Activated CD8-positive, alpha-beta memory T cell treated with anti-CD3 and anti-CD28 coated beads for 1 hour (primary cell): ENCODE measurements at places on chromosomes 3 and 15.

GRCh38 chr15:27095886-27096624 lies 125.1 kb downstream of the GABRG3 start:
- DNase-seq, result no peak

DNA sequence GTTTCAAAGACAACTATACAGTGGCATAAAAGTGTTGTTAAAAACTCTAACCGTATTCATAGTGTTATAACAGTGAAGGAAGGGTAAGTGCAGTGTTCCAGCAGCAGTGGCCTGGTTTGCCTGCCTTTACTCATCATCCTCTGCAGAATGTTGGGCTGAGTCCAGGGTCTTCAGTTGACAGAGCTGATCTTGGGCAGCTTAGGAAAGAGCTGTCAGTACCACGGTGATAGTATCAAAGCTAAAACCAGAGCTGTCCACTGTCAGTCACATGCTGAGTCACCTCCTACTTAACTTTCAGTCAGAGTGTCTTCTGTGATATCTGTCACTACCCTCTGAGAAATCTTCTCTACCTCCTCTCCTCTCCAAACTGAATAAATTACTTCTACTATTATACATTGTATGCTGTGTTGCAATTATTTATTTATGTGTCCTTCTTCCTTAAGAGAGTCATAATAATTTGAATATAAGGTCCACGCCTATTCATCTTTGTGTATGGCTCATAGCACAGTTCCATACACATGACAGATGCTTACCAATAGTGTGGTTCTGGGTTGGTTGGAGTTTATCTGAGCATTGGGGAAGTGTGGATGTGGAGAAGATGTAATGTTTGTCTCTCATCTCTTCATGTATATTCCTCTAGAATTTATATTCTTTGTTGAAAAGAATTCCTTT lies 242.1 kb downstream of the ZIC1 start:
- no peak for DNase-seq

- no peak for DNase-seq
Measured at GRCh38 chr15:101035611-101036010, 116.5 kb downstream of the LRRK1 start.

GRCh38 chr15:26023691-26024090 lies 160.6 kb upstream of the ATP10A start:
- no peak for DNase-seq

- DNase-seq, result no peak
Measured at GRCh38 chr15:70867911-70868467, 14.0 kb upstream of the LARP6 start.

DNA sequence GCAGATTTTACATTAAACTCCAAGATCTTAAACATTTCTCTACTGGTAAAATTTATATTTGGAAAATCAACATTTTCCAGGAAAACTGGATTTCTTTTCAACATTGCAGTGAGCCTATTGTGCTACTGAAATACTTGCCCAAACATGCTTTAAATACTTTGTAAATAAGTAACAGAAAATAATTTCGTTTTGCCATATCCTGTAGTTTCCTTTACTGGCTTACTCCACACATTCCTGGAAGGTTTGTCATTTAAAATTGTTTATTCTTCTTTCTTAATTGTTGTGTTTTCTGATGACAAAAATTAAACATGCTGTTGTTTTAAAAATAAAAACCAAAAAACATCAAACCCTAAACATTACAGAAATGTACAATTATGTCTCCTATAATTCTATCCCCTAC lies 22.0 kb downstream of the ACAD11 start:
- DNase-seq, result no peak

DNA sequence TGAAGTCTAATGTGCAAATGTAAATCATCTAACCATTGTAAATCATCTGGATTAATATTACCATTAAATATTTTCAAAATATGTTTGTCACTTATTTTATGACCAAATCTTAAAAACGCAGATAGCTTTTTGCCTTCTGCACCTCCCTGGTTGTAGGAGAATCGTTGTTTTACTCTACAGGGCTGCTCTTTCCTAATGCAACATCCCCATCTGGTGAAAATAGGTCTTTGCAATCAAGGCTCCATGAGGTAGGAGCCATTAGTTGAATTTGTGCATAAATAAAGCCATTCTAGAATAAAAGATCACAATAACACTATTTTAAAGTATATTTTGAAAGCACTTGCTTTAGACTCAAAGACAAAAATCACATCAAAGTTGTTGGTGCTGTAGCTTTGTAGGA lies 535.6 kb upstream of the AGTR1 start:
- no peak for DNase-seq

DNA sequence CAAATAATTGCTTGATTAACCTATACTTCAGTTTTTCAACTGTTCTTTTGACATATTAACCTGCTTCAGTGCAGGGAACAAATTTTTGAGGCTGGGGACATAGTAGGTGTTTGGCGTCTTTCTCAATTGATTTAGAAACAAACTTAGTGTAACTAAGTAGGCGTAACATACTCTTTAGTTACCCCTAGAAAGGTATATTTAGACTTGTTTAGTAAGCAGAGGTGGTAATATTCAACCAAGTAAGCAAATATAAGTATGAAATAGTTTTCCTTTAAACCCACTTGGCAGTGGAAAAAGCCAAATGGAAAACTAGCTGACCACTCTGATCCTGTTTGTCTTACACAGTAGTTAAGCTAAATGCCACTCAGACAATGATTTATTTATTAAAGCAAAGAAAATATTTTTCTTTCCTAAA lies 113.2 kb downstream of the MBNL1 start:
- DNase-seq, result no peak

- no peak for DNase-seq
Measured at GRCh38 chr15:89657686-89658200, 2.5 kb upstream of the KIF7 start.

DNA sequence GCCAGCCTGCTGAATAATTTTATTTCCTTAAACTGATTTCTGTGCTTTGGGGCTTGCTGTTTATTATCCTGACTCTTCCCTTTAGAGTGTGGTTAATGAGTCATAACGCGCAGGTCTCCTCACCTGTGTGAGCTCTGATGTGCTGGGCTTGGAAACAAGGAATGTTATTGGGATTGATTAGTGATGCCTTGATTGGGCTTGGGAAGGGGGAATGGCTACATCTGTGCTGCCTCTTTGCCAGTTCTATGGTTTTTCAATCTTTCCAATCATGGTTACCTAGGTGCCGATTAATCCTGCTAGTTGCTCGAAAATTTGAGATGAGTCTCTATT lies 161.0 kb downstream of the THSD4 start:
- DNase-seq, result no peak

DNA sequence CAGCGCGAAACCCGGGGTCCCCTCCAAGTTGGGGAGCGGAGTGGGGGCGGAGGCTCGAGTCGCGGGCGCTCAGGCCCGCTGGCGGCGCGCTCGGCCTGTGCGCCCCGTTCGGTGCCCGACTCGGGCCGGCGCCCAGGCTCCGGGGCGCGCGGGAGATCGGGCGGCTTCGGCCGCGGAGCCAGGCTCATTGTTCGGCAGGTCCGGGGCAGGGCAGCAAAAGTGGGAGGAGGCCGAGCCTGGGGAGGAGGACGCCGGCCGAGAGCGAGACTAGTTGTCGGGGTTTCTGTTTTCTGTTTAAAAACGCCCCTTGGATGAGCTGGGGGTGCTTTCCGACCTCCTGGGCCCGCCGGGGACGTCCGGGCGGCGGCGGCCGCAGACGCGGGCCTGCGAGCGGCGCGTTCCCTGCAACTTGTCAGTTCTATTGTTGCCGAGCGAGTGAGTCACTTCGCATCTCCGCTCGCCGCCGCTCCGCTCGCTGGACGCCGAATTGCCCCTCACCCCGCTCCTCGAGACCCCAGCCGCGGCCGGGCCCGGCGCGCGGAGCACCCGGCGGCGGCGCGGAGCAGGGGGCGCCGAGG lies 676 bp downstream of the TCF12 start:
- peak; percentile 17 for DNase-seq

DNA sequence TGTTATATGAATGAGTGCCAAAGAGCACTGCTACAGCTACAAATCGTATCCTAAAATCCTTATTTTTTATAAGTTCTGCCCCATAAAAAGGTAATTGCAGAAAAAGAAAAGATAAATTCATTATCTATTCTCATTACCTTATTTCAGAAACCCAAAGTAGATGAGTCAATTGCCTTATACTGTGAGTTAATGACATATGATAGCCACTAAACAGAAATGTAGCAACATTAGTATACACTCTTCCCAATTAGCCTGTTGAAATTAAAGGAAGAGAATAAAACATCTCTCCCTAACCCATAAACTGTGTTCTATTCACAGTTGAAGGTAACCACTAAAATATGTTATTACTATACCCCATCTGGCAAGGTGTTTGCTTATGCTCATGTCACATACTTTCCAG lies 11.0 kb downstream of the TBL1XR1 start:
- DNase-seq, result no peak
